GM20000 (cell line): ENCODE measurements at places on chromosomes 5 and 9.
A peak's percentile ranks its signal among the peaks of the same experiment; 100 is the strongest.

- no peak for DNase-seq
These were observed 45.8 kb upstream of the SEMA4D start for GRCh38 chr9:89543621-89544278.

DNA sequence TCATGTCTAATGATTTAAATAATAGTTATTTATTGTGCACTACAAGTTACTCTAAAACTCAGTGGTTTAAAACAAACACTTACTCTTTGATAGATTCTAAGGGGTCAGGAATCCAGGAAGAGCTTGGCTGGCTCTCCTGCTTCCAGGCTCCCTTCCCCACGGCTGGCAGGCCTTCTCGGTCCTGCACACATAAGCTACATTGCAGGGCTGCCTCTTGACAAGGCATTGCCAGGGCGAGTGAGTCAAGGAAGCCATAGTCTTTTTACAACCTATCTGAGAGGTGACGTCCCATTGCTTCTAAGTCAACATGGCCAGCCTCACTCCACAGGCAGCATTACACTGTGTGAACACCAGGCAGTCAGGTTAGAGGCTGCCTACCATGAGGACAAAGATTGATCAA, 119.8 kb downstream of the AUH start:
- DNase-seq, result no peak

GRCh38 chr5:180803181-180804128, 849 bp upstream of the MGAT1 start:
- peak; percentile 91 for DNase-seq

DNA sequence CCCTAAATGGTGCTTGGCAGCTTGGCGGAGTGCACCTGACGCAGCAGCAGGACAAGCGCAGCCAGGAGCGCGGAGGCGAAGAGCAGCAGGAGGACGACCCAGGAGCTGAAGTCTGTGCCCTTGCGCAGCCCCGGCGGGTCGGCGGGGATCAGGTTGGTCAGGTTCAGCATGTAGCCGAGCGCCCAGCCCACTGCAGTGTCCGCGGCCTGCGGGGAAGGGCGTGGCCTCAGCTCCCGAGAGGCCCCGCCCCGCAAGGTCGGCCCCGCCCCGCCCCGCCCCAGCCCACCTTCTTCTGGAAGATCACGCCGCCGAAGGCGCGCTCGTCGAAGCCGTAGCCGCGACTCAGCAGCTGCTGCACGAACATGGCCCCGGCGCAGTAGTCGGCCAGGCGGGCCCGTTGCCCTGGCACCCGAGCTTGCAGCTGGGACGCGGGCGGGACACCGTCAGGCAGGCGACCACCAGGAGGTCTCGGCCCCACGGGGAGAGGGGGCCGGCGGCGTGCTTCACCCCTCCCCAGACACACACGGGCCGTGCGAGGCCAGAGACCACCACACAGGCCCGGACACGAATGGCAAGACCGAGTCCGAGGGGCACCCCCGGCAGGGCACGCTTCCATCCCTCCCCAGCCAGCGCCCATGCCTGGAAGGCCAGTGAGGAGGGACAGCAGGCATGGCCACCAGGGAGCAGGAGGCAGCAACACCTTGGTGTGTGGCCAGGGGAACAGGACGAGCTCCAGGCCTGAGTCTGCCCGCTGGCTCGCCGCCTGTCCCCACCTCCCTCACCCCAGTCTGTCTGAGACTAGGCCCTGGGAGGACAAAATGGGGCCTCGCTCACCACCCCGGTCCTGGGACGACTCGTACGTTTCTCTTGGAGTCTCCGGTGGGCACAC, 2.9 kb upstream of the NPDC1 start:
- no peak for DNase-seq

- DNase-seq, result no peak
These were observed 22.0 kb downstream of the CCNH start for GRCh38 chr5:87390576-87391199.

- DNase-seq, result no peak
These were observed 1.8 kb downstream of the MARCHF6 start for GRCh38 chr5:10355071-10355889.

- no peak for DNase-seq
These were observed 139.2 kb upstream of the LHFPL2 start for GRCh38 chr5:78787783-78788182.

DNA sequence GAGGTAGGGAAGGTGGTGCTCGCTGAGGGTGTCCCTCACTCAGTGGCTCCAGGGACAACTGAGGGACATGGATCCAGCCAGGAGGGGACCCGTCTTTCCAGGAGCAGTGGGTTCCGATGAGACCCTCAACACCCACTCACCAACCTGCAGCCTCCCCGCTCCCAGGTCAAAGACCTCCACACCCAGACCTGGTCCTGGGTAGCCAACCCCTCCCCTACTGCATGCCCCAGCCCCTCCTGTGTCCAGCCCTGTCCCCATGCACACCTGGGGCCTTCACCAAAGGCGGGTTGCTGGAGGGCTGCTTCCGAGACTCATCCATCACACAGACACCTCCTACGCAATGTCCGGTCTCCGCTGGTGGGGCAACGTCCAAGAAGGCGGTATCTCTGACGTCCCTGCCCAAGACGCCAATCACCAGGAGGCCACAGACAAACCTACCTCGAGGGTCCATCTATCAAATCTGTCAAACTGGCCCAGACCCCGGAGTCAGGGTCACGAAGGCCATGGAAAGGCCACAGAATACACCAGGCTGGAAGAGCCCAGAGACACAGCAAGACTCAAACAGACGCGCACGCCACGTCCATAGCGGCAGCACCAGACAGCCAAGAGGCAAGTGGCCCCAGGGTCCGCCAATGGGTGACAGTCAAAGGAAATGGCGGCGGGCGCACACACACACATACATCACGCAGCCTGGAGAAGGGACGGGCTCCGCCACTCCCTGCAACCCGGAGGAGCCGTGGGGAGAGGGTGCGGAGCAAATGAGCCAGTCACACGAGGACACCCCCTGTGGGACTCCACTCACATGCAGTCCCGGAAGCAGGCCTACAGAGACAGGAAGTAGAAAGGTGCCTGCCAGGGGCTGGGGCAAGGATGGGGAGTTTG, 10.8 kb downstream of the NACC2 start:
- peak; percentile 24 for DNase-seq

DNA sequence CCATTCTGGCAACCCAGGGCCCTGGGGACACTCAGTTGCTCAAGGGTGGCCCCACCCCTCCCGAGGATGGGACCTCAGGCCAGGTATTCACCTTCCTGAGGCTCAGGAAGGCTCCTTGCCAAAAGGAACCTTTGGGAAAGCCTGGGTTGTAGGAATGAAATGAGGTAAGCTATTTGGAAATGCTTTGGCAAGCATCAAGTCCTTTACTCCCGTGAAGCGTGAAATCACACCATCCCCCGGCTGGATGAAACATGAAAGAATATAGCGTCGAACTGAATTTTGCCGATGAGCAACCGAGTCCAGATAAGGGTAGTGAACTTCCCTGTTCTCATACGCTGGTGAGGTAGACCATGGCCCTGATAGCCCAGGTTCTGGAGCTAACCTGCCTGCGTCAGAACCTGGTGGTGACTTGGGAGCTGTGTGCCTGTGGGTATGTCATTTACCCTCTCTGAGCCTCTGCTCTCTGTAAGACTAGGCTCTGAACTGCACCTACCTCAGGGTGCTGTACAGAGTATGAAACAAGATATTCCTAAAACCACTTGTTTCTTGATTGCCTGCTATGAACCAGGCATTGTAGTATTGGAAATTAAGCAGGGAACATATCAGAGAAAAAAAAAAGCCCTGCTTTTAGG, 105.3 kb upstream of the BOD1 start:
- DNase-seq, result no peak

- no peak for DNase-seq
These were observed 71.5 kb downstream of the PAM start for GRCh38 chr5:102826629-102827028.

DNA sequence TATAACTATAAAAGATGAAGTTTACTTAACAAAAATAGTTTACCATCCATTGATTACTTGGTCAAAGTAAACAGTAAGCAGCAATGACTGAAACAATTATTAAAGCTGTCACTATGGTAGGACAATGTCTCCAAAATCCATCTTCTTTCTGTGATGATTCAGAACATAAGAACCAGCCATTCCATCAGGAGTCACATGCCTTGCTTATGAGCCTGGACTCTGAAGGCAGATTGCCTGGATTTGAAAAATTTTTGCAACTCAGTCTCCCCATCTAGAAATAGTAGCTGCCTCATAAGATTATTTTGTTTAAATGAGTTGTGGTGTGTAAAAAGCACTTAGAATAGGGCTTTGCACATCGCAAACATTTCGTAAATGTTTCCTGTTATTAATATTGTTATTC, 136.2 kb downstream of the LIFR start:
- DNase-seq, result no peak

- DNase-seq, result no peak
These were observed 66.6 kb downstream of the LPAR1 start for GRCh38 chr9:110971705-110972104.

GRCh38 chr5:42494414-42494813, 71.2 kb downstream of the GHR start:
- DNase-seq, result no peak

- no peak for DNase-seq
These were observed 7.4 kb upstream of the ENTPD8 start for GRCh38 chr9:137448602-137448962.

GRCh38 chr5:180646963-180647305, 2.5 kb downstream of the FLT4 start:
- DNase-seq, result no peak

DNA sequence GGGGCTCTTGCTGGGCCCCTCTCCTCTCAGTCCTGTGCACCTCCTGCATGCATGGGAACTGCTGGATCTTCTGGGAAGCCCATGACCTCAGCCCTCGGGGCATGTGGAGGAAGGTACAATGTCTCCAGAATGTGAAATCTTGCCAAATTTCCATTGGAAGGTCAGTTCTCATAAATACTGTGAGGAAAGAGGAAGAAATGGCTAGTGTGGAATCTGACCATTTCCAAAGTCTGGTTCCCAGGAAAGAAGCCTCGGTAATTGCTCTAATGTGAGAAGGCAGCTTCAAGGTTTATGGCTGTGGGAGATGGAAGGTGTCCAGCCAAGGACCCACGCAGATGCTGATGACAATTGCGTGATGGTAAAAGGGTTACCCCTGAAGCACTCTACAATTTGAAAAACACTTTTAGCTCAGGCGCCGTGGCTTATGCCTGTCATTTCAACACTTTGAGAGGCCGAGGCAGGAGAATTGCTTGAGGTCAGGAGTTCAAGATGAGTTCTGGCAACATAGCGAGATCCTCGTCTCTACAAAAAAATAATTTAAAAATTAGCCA, 8.1 kb upstream of the IL17B start:
- no peak for DNase-seq

DNA sequence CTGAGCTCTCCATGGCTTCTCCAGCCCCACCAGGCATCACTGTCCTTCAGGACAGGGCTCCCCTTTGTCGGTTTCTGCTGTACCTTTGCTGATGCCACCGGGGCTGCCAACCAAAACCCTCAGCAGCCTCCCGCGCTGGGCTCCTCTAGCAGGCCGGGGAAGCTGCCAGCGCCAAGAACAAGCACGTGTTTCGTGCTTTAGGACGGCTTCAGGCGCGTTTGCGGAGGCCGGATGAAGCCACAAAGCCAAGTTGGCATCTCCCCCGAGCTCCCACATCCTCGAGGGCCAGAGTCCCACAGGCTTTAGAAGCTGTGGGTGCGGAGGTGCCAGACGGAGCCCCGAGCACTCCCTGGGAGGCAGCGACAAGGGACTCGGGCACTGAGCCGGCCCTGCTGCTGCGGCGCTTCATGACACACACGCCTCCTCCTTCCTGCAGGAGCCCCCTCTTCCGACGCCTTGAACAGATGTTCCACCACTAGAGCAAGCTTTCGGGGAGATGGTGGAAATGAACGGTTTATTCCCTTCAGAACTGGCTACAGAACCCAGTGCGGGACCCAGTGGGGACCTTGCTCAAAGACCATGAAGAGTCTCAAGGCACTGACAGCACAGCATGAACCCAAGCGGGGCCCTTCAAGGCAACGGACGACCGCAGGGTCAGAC, 36.7 kb downstream of the SARDH start:
- no peak for DNase-seq

GRCh38 chr9:99259231-99259918, 37.3 kb downstream of the SEC61B start:
- DNase-seq, result no peak

GRCh38 chr5:180338001-180338707, 15.0 kb downstream of the GFPT2 start:
- no peak for DNase-seq

DNA sequence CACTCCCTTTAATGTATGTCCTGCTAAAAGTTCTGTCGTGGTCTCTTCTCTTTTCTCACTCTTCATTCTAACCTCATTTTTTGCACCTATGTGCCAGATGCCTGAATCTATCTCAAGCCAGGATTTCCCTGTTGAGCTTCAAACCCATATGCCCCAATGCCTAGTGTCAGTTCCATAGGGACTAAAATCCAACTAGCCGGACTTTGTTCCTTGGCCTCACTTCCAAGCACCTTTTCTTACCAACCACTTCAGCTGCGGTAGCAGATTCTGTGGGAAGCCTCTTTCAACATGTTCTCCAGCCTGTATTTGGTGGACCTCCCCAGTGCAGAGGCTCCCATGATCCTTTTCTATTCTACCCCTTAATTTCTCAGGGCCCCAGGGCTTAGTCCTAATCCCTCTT, 17.5 kb downstream of the C9orf57 start:
- DNase-seq, result no peak

GRCh38 chr5:128493657-128494329, 44.3 kb downstream of the FBN2 start:
- DNase-seq, result no peak

GRCh38 chr9:128358861-128359260, 12.3 kb upstream of the URM1 start:
- no peak for DNase-seq

GRCh38 chr5:61450493-61451279, 118.6 kb downstream of the ZSWIM6 start:
- DNase-seq, result no peak

GRCh38 chr9:132365986-132366385, 11.2 kb upstream of the SETX start:
- no peak for DNase-seq

DNA sequence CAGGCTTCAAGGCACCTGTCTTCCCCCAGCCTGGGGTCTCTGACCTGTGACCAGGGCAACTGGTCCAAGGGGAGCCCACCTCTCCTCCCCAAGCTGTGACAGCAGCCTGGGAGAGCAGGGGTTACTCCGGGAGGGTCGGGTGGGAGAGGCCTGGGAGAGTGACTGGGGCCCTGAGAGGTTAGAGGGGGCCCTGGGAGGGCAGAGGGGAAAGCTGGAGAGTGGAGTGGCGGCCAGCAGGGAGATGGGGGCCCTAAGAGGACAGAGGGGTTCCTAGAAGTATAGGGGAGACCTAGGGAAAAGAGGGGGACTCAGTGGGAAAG, 302 bp downstream of the LCN9 start:
- DNase-seq, result no peak

DNA sequence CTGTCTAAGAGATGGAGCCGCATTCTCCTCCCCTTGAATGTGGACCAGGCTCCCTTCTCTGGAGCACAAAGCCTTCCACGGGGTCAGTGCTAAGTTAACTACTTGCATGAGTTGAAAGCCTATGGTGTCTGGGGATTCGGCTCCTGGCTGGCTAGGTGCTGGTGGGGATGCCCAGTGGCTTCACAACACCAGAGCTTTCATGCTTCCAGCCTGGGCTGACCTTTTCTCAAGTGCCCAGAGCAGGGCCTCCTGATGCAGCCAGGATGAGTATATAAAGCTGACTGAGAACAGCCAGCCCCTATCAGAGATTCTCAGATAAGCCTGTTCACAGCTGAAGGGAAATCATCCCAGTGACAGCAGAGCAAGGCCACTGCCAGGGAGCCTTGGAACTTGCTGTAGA, 11.8 kb downstream of the GALNT12 start:
- DNase-seq, result no peak
